ENCODE measurements at places on chromosomes 2 and 18.

DNA sequence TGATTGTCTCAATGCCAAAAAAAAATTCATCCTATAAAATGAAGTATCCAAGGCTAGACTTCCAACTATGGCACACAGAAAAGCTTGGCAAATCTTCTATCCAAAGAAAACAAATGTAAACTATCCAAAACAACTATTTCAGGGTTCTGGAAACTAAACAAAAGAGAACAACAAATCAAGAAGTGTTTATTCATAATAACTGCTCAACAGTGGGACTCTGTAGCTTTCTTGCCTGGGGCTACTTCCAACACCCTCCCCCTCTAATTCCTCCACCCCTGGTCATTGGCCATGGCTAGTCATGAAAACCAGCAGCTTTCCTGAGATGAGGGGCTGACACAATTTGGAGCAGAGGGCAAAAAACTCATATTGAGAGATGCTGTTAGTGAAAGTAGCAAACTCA, 107.0 kb downstream of the EXOC6B start:
- no peak for DNase-seq

DNA sequence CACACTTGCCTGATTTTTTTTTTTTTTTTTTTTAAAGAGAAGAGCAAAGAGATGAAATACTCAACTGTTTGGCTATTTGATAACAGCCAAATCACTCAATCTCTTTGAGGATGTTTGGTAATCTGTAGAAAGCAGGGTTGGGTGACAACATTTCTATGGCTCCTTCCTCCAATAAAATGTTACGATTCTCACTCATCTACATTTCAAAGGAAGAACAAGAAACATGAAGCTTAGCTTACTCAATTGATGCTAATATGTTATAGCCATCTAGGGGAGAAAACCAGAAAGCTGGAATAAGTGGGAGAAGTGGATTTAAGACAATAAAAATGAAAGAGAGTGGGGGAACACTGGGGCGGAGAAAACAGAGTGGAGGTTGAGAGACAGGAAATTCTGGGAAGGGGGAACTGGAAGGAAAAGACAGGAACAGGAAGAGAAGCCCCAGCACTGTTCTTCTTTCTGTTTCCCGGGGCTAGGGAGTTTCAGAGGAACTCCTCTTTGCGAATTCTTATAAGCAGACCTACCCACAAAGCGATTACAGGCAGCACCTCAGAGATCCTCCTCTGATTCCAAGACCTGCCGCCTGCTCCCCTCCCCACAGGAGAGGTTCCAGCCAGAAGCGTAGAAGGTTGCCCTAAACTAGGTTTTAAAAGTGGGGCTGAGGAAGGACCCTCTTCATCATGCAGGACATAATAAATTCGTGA, 13.3 kb downstream of the ST3GAL5 start:
- no peak for DNase-seq

GRCh38 chr18:42611134-42611533, 504.4 kb downstream of the RIT2 start:
- no peak for DNase-seq

- no peak for DNase-seq
Measured at GRCh38 chr2:8408560-8409460, 273.0 kb upstream of the ID2 start.

- DNase-seq = no peak
Measured at GRCh38 chr18:42586601-42587000, 528.9 kb downstream of the RIT2 start.

GRCh38 chr2:149729586-149729985, 142.0 kb upstream of the MMADHC start:
- DNase-seq = no peak

GRCh38 chr18:23113576-23113975, 21.7 kb upstream of the CABLES1 start:
- no peak for DNase-seq

- DNase-seq = no peak
Measured at GRCh38 chr2:86054535-86055082, 51.1 kb downstream of the POLR1A start.

DNA sequence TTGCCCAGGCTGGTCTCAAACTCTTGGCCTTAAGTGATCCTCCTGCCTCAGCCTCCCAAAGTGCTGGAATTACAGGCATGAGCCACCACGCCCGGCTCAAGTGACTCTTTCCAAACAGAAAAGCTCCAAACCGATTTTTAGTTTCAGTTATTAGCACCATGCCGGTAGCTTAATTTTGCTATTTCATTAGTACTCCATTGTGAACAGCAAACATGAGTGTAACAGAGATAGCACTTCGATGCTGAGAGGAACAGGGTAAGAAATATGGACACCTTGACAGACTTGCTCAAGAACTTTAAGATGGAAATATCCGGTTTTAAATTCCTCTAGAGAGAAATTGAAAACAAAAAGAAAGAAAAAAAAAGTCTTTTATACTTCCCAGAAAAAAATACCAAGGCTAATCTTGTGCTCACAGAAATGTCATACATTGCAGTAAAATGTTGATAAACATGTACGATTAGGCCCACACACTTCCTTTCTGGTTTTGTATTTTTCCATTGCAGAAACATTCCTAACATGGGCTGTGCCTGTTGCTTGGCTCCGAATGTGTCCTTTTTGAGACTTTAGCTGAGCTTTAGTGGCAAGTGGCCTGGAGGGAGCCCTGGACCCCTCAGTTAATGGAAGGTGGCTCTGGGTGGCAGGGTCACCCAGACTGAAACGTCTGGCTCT, 18.3 kb downstream of the FHL2 start:
- DNase-seq = no peak

- no peak for DNase-seq
Measured at GRCh38 chr18:36440614-36441013, 143.1 kb downstream of the FHOD3 start.

All from uterus (tissue), 4 donors.